ENCODE measurements at places on chromosomes 12 and 14.

DNA sequence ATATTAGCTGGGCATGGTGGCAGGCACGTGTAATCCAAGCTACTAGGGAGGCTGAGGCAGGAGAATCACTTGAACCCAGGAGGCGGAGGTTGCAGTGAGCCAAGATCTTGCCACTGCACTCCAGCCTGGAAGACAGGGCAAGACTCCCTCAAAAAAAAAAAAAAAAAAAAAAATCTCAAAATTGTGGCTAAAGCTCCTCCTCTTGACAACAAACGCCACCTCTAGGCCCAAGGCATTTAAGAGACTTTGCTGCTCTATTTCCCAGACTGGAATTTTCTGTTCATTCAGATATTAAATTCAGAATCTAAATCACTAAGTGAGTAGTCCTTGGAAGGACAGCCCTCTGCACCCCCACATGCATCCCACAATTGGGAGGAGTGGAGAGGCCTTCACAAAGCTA is 1.4 kb downstream of the ZFYVE1 start:
- DNase-seq: no peak

GRCh38 chr14:60773558-60773957 is 39.0 kb downstream of the MNAT1 start:
- DNase-seq: no peak

DNA sequence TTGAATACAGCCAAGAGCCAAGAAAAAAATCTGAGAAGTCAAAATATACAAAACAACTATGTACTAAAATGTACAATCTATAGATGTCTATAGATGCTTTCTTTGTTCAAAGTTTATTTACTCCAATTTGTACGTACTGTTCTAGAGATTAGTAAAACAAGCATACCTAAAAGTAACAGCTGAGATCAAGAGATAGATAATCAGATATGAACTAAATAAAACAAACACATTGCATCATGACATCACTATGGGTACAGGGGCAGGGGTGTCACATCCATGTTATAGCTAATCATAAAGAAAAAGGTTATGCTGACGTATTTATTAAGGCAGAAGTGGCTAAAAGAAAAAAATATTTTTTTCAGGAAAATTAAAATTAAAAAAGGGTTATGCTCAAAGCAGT is 72.0 kb upstream of the BBS10 start:
- DNase-seq: no peak

- no peak for DNase-seq
These were observed 1371.1 kb downstream of the FSCB start for GRCh38 chr14:43135877-43136411.

DNA sequence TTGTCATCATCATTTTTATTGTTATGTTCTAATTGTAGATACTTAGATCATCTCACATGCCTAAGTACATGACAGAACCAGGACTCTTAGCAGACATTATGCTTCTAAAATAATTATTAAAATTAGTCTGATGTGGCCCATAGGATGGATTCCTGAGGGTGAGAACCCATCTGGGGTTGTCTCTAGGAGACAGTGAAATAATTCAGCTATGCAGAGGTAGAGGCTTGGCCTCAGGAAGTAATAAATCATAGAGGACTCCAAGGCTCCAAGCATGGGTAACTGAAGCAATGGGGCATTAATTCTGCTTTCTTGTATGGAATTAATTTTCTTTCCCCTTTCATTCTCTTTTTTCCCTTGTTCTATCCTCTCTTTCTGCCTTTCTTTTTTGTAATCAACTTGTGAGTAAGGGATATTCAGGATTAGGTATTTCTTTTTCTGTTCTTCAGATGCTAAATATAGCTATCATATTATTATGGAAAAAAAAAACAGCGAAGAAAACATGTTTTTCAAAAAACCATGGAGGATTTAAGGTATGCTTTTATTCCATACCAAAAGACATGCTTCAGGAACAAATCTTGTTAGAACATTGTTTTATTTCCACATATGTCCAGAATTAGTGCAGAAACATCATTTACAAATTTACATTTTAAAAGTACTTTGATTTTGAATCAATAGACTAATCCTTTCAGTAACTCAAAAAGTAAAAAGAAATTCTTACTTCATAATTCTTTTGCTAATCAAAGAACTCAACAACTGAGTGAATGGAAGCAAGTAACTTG is 263.2 kb downstream of the TRHDE start:
- DNase-seq: no peak

GRCh38 chr14:93946541-93947090 is 19.5 kb downstream of the FAM181A start:
- DNase-seq: no peak

DNA sequence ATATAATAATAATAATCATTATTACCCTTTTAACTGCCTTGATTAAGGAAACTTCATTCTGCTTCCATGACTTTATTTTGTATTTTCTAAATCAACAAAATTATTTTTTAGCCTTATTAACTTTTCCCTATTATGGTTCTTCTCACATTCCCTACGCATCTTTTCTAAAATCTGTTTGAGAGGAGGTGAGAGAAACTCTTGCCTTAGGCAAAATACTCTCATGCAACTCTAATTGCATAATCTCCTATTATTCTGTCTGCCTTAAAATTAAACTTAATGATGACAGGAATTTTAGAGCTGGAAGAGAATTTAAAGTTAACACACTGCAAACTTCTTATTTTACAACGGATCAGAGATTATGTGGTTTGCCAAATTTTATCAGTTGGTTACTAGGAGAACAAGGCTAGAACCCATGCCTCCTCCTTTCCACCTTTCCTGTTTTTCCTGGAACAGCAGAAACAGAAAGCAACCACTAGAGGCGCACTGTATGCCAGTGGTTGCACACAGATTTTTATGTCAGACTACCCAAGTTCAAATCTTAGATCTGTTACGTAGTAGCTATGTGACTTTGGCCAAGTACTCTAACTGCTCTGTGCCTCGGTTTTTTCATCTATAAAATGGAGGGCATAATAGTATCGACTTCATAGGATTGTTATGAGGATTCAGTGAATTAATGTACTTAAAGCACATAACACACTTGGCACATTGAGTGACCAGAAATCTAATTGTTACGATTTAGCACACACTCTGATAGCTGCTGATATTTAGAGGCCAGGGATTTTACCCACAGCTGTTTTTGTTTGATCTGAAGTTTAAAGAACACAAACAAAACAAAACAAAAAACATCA is 4.3 kb upstream of the BRMS1L start:
- DNase-seq: no peak

DNA sequence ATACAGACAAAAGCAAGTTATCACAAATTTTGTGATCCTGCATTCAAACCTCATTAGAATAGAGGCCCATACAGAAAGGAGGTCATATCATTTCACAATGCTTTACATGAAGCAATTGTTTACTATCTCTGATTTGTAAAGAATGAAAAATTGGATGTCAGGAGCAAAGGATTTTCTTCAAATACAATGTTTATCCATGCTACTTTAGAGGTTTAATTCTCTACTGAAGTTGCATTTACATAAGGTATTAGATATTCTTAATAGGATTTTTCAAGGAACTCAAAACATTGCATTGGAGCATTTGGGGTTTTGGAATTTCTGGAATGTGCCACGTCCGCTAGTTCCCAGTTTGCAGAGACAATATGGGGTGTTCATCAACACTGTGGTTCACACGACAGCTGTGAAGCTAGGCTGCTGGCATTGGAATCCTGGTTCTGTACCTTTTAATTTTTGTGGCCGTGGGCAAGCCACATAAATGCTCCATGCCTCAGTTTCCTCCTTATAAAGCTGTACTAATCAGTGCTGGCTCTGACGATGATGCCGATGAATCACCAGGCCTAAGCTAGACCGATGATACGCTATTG is 174.8 kb downstream of the APAF1 start:
- no peak for DNase-seq

DNA sequence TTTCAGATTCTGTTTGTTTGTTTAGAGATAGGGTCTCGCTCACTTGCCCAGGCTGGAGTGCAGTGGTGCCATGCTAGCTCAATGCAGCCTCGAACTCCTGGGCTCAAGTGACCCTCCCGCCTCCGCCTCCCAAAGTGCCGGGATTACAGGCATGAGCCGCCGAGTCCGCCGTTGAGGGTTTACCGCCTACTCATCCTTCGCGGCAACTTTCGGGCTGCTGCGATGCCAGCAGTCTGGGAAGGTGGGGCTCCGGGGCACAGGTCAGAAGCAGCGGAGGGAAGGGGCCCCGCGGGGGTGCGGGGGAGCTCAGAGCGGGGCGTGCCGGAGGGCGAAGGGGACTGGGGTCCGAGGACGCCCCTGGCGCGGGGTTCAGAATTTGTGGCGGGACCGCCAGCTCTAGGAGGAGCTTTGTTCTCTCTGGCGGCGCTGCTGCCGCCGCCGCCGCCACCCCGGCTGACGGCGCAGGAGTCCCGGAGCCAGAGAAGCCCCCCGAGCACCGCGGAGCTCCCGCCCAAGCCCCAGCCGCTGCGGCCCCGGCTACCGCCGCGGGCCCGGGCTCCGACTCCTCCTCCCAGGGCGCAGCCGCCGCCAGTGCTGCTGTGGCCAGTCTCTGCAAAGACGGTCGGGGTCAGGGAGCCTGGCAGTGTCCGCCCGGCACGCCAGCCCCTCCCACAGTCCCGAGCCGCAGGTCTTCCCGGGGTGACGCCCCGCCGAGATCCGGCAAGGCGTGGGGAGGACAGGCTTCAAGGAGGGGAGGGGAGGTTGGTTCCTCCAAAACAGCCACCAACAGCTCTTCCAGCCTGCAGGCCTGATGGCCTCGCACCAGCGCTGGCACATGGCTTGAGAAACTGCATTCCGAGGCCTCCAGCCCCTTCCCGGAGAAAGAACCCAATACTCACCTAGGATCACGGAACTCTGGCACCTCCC is 10.9 kb upstream of the KRT77 start:
- DNase-seq: no peak

GRCh38 chr12:98387444-98387843 is 127.9 kb upstream of the TMPO start:
- no peak for DNase-seq

DNA sequence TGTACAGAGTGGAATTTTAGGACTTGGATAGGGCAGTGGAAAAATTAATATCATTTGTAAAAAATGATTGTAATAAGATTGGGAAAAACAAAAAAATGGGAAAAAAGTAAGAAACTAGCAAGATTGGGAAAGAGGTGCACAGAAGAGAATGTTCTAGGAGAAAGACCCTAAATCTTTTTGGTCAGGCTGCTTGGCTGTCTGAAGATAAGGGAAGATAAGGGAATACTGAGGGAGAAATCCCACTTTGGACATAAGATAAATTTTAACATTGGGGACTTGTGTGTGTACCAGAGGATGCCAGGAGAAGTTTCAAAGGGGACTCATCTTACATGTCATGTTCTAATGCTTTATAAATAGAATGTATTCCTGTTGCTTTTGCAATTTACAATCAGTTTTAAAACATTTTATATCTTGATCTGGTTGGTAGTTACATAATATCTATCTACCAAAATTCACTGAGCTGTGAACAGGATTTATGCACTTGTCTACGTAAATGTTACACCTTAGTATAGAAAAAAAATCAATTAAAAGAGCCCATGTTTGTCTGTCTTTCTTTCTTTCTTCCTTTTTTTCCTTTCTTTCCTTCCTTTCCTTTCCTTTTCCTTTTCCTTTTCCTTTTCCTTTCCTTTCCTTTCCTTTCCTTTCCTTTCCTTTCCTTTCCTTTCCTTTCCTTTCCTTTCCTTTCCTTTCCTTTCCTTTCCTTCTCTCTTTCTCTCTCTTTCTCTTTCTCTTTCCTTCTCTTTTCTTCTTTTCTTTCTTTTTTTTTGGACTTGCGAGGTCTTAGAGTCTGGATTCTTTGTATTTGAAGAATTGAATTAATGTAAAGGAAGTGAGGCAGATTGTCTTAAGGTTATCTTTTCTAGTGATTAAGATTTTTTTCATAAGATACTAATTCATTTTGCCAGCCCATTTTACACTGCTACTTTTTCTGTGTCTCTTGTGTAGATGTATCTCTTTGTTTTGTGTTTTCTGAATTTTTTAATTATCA is 66.1 kb downstream of the KTN1 start:
- no peak for DNase-seq

DNA sequence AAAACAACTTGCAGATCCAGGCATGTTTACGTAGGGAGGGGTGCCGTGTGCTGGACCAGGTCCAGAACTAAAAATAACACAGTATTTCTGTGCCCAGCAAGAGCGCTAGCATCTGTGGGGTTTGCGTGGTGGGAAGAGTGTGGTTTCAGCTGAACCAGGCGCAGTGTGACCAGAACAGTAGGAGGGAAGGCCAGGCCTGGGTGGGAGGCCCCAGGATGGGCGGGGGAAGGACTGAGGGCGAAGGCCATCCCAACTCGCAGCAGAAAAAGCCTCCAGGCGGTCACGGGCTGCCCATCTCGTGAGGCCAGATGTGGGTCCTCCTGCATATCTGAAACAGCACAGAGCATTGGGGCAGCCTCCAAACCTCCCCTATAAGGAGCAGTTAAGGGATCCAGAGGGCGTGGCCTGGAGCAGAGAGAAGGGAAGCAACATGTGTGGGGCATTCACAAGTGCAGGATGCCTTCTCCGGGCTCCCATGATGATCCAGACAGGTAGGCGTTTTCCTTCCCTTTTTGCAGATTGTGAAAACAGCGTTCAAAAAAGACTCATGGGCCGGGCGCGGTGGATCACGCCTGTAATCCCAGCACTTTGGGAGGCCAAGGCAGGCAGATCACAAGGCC is 17.8 kb upstream of the CD9 start:
- DNase-seq: peak; percentile 69

- DNase-seq: no peak
These were observed 176.7 kb downstream of the PAH start for GRCh38 chr12:102740141-102740955.

GRCh38 chr12:81492131-81492720 is 266.9 kb downstream of the PPFIA2 start:
- no peak for DNase-seq
